ENCODE measurements at places on chromosomes 7 and 10.

GRCh38 chr10:132408823-132409666 is 12.0 kb downstream of the PWWP2B start:
- DNase-seq, result no peak

DNA sequence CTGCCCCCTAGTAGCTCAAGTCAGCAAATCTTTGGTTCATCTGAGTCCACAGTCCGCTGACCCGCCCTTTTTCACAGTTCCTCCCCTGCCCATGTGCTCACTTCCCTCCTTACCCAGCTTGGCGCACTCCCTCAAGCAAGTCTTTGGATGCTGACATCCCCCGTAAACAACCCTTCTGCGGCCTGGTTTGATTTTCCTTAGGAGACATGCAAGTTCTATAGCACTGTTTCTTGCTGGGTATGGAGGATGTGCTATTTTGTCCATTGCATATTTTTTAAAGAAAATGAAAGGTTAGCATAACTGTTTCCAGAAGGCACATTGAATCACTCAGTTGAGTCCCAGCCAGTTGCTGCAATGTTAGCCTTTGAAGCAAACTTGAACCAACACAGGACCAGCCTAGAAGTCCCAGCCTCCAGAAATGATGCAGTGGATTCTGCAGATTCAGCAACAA is 38.2 kb downstream of the HTRA1 start:
- no peak for DNase-seq

DNA sequence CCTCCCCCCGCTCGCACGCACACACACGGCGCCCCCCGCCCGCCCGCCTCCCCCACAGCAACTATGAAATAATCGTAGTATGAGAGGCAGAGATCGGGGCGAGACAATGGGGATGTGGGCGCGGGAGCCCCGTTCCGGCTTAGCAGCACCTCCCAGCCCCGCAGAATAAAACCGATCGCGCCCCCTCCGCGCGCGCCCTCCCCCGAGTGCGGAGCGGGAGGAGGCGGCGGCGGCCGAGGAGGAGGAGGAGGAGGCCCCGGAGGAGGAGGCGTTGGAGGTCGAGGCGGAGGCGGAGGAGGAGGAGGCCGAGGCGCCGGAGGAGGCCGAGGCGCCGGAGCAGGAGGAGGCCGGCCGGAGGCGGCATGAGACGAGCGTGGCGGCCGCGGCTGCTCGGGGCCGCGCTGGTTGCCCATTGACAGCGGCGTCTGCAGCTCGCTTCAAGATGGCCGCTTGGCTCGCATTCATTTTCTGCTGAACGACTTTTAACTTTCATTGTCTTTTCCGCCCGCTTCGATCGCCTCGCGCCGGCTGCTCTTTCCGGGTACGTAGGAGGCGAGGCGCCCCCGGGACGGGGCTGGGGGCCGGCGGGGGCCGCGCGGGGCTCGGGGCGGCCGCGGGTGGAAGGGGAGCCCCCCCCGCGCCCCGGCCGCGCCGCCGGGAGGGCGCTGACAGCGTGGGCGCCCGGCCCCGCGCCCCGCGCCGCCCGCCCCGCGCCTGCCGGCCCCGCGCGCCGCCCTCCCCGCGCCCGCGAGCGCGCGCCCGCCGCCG is 441 bp downstream of the BMI1 start:
- DNase-seq, result peak; percentile 45

DNA sequence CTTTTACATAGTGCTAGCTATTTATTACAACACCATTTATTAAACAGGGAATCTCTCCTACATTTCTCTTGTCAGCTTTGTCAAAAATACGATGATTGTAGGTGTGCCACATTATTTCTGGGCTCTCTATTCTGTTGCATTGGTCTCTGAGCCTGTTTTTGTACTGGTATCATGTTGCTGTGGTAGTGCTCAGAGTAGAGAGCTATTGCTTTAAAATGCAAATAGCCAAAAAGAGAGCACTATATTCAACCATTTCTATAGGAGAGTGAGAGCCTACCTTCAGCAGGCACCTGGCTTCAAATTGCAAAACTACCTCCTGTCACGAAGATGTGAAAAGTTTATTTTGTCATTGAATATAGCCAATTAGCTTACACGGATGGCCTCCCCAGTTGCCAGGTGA is 8.1 kb downstream of the ZNF92 start:
- DNase-seq, result no peak

- no peak for DNase-seq
Measured at GRCh38 chr10:121289800-121290199, 308.4 kb downstream of the FGFR2 start.

DNA sequence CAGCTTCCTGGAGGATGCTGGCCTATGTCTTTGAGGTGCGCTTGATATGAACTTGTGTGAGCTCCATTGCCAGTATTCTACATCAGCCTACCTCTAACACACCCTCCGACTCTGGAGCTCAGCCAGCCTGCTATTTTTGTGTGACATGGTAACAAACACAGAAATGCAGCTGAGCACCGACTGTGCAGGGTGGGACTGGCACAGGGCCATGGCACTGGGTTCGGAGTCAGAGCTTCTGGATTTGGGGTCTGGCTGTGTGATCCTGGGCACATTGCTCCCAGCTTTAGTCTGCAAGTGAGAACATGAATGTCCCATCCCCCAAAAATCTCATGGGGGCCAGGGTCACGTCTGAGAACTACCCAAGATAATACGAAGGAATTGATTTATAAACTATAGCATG is 257.2 kb upstream of the CTBP2 start:
- no peak for DNase-seq

DNA sequence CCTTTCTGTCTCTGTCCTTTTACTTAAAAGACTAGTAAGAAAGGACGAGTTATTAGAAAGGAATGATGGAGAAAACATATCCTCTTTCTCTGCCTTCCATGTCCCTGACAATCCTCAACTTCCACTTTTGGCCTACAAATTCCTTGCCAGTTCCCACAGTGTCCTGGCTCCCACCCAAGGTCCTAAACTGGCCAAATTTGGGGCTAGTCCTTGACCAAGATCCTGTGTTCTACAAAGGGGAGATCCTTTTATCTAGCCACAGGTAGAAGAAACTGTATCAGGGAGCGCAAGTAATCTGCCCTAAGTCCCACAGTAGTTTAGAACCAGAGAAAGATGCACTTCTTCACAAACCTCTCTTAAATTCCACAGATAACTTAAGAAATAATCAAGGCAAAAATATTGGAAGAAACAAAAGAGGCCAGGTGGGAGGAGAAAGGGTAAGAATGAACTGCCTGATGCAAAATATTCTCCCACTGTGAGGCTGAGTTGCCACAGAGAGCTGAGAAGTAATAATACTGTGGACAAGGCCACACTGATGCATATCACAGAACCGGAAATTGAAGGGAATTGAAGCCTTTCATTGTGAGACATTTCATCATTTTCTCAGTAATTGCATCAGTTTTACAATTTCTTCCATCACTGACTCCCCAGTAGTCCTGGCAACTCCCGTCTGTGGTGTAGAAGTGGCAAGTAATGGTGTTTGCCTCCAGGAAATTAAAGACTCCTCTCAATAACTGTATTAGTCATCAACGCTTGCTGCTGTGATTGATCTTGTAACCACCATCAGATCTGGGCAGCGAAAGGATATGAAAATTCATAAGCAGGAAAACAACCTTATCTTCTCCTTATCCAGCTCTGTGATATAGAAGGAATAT is 47.2 kb downstream of the DNAJC12 start:
- no peak for DNase-seq

DNA sequence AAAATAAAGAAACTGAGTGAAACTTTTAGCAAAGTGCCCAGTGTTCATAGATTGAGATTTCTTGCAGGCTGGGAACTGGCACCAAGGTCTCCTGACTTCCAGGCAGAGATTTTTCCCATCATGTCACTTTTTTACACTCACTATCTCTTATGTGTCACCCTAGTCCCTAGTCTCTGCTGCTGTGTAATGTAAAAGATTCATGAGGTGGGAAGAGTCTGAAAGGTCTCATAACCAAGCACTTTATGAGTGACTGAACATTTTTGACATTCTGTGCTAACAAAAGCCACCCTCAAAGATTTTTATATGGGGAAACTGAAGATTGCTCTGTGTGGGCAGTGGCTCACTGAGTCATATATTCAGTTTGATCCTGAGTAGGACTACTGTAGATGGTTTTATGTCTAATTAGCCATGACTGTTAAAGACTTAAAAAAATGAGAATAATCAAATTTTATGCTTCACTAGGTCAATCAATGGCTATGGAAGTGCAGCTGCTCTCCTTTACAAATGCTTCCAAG is 900.3 kb upstream of the SORCS1 start:
- DNase-seq, result no peak

DNA sequence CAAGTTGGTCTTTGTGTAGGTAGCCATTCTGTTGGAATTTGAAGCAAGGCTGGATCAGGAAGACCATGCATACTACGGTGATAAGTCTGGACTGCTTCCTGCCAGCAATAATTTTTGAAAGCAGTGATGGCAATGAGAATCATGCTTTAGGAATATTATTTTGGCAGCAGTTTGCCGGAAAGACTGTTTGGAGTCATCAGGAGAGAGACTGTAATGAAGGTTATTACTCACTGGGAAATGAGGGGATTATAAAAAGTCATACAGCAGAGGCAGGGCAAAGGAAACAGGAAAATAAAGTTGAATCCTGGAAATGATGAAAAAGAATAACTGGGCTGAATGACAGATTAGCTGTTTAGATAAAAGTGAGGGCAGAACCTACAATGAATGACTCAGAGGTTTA is 1136.8 kb upstream of the AUTS2 start:
- DNase-seq, result no peak

DNA sequence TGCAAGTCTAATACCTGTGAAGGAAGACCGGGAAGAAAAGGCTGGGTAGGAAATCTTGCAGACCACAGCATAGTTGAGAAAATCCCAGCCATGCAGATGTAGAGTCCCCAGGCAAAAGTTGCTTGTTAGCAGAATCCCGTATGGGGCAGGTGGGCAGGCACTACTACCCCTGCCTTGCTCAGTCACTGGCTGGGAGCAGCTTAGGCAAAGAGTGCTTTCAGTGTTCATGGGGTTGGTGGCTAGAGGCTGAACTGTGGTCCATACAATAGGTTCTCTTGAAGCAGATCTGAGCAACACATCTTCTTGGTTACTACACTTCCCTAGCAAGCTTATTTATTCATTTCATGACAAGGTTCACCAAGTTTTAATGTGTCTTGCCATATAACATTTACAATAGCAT is 92.6 kb downstream of the AHCYL2 start:
- DNase-seq, result no peak

DNA sequence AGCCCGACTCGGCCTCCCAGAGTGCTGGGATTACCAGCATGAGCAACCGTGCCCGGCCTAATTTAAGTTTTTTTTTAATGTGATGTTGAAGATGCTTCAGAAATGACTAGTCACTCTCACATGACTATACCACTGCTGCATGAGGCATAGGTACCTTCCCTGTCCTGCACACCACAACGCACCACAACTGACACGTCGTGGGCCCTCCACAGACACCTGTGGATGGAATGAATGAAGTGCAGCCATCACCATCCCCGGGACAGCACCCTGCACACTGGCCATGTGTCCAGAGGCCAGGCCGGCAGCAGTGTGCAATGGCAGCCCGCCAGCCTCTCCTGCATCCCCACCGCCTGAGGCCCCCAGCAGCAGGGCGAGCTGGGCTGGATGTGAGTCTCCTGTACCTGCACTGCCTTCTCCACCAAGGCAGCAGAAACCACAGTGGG is 55.1 kb downstream of the VOPP1 start:
- DNase-seq, result no peak

GRCh38 chr7:88200789-88201188 is 19.0 kb downstream of the SRI start:
- peak; percentile 44 for DNase-seq

DNA sequence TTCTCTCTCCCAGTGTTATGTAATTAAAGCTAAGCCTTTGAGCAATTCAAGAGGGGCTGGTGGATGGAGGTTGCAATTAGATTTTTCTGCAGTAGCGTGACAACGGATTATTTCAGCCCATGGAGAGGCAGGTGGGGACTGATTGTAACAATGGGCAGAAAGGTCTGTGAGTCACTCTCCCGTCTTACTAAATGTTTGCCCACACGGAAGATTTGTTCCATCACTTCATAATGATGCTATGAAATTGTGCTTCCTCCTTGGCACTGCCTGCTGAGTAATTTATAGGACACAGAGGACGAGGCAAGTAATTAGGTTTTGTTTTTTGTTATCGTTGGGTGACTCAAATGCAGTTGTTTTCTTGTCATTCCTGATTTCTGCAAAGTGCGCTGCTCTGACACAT is 594.5 kb upstream of the DPP6 start:
- DNase-seq, result peak; percentile 34

GRCh38 chr7:117718116-117718835 is 155.0 kb downstream of the CTTNBP2 start:
- DNase-seq, result no peak

DNA sequence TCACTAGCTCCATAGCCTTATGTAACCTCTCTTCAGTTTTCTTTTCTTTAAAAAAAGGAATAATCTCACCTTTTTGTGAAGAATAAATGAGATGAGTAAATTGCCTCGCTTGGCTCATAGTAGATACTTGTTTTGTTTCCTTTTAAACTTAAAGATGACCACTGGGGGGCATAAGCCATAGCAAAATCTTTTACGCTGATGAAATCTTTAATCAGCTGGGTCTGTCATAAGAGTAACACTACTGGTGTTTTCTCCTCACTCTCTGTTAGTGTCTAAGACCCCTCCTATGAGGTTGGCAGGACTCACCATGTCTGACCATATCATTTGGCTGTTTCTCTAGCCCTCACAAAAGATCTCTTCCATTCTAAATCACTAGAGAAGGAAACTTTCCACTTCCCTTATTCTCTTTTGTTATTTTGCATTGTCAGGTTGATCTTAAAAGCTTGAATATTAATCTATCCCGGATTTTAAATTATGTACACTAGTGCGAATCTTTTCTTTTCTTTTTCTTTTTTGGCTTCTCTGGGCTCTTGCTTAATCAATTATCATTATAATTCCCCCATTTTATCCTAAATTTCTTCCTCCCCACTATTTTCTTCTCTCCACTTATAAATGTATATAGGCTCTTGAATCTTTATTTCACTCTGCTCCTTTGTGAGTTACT is 12.5 kb downstream of the STAG3 start:
- DNase-seq, result no peak

- no peak for DNase-seq
Measured at GRCh38 chr7:82339958-82340357, 103.6 kb downstream of the CACNA2D1 start.

DNA sequence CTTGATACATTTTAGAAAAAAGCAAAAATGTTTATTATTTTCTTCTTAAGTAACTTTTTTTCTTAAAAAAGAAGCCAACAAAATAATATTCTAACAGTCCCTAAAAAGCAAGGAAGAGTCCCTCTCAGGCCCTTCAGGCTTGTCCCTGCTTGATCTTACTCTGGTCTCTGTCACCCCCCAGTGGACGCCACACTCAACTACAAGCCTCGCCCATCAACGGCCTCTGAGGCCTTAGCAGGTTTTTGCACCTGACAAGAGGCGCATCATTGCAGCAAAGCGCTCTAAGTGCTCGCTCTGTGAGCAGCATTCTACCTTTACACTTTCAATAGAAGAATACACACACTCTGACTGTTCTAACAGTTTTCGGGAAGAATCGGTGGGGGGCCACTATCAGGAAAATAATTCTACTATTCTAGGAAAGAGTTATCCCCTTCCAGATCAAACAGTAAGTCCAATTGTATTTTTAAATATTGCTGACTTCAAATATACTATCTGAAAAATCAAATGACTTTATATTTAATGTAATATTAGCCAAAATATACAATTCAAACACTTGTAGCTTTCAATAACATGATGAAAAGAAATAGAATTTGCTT is 139.2 kb downstream of the USP6NL start:
- no peak for DNase-seq

- DNase-seq, result no peak
Measured at GRCh38 chr10:79246209-79246581, 101.1 kb upstream of the PPIF start.

GRCh38 chr10:103986360-103986759 is 19.4 kb downstream of the SLK start:
- DNase-seq, result no peak

All from NCI-H774 (cell line).